ENCODE measurements at places on chromosomes 12 and 14.

DNA sequence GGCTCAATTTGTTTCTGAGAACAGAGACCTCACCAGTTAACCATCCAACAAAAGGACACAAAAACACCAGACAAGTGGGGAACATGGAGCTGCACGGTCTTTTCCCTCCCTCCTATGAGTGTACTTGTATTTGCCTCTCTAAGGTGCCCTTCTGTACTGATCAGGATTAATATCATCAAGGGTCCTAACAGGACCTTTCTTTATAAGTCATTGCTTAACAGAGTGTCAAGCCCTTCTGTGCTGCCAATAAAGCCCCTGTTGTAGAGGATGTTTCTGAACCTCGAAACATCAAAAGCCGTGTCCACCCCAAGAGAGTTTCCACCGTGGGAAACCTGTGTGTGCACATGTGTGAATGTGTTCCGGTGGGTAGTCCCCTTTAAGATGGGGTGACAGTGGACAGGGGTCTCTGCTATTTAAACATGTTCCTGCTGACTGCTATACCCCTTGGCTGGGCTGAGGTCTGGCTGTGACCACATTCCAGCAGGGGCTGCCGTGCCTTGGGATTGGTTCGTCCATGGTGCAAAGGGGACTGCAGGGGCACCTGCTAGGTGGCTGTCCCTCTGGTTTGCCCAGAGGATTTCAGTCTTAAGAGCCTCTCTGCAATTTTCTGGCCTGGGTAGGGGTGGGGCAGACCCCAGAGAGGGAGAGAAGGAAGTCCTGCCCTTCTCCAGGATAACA lies 6.0 kb downstream of the ESRRB start:
- no peak for DNase-seq

- DNase-seq: no peak
These were observed 97.2 kb upstream of the KRAS start for GRCh38 chr12:25347716-25348592.

GRCh38 chr14:100359881-100360280 lies 36.7 kb downstream of the SLC25A47 start:
- DNase-seq: no peak

DNA sequence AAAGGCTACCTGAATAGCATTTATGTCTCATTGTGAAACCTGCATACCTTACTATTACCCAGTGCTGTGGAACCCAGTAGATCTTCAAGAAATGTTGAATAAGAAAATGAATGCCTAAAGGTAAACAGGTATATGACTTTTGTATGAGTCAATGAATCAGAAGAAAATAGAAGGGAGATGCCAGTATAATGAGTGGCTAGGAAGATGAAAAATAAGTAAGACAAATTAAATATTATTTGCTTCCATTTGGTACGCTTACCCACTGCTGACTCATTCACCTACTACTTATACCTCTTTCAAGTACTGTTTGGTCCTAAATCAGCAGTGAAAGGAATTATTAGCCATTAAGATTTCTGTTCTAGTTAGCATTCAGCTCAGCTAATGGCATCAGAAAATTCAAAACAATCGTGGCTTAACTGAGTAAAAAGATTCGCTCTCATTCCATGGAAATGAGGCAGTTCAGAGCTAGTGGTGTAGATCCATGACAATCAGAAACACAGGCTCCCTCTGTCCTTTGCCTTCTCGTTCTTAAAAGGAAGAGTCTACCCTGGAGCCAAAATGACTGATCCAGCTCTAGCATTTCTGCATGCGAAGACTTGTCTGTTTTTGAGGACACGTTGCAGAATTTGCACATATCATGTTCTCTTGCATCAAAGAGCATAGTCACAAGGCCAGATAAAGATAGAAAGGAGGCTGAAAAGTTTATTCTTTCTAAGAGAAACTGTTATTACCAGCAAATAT lies 705.8 kb upstream of the USP15 start:
- no peak for DNase-seq

GRCh38 chr14:52272375-52272774 lies 4.9 kb downstream of the PTGDR start:
- DNase-seq: no peak

DNA sequence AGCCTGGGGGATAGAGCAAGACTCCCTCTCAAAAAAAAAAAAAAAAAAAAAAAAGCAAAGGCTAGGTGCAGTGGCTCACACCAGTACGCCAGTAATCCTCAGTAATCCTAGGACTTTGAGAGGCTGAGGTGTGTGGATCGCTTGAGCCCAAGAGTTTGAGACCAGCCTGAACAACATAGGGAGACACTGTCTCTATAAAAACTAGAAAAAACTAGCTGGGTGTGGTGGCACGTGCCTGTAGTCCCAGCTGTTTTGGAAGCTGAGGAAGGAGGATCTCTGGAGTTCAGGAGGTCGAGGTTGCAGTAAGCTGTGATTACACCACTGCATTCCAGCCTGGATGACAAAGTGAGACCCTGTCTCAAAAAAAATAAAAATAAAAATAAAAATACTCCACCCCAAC lies 8.9 kb upstream of the RBM25 start:
- no peak for DNase-seq

DNA sequence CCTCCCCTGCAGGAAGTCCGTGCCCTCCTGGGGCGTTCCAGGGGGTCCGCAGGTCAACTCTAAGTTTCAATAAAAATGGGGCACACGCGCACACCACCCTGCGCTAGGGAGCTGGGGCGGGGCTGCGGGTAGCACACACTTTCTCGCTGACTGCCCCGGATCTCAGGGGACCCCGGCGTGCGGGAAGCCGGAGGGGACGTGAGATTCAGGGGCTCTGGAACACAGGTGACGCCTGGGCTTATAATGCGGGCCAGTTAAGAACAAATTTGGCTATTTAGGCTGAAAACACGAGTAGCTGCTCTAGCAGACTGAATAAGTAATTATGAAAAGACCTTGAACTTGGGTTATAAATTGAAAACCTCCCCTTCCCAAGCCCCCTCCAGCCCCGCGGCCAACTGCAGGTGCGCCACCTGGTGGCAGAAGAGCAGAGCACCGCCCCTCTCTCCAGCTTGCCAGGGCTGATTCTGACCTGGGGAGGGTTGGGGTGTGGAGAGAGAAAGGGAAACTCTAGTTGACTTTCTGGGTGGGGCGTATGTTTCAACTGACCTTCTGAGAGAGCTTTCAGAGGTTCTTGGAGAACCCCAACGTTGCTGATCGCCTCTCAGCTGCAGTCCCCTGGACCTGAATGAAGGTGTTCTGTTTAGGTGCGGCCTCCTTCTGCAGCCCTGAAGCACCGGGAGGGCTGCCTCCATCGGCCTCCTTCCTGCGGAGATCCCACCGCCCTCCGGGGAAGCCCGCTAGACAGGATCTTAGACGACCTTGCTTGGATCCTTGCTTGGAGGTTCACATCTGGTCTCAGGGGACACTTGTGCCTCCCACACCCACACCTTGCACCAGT lies 118.4 kb upstream of the EVL start:
- DNase-seq: peak; percentile 27

GRCh38 chr12:98352218-98352811 lies 163.1 kb upstream of the TMPO start:
- no peak for DNase-seq

GRCh38 chr12:11838403-11838802 lies 188.9 kb downstream of the ETV6 start:
- no peak for DNase-seq

DNA sequence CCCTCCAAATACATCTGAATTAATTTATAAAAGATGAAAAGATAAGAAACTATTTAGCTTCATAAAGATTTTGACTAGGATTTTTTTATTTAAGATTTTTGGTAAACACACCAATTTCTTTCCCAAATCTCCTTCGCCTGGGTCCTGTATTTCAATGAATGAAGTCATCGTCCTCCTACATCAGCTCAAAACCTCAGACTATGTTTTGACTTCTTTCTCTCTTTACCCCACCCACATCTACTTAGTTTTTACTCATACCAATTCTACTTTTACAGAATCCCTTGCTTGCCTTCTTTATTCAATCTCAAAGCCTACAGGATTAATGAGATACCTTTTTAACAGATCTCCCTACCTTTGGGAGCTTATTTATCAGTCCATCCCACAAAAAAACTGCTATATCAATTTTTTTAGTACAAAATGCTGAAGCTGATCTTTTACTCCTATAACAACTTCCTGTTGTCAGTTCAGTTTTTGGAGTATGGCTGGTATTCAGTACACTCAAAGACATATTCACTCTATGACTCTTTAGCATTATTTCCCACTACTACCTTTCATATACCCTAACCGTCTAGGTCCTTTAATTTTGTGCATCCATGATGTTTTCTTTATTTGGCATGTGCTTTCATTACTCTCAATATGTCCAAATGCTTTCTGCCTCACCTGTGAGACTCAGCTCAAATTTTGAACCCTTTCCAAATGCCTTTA lies 18.7 kb upstream of the CCDC91 start:
- DNase-seq: no peak

DNA sequence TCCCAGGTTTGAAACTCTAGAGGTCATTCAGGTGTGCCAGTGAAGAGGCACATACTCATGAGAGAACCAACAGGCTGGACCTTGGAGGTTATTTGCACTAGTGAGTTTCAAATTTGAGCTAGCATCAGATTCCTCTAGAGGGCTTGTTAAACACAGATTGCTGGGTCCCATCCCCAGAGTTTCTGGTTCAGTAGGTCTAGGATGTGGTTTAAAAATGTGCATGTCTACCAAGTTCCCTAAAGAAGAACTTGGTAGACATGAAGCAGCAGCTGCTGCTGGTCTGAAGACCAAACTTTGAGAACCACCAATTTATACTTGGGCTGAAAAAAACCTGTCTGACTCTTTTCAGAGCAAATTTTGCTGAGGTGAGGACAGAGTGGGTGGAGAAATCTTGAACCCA lies 61.7 kb downstream of the SUSD6 start:
- DNase-seq: no peak

DNA sequence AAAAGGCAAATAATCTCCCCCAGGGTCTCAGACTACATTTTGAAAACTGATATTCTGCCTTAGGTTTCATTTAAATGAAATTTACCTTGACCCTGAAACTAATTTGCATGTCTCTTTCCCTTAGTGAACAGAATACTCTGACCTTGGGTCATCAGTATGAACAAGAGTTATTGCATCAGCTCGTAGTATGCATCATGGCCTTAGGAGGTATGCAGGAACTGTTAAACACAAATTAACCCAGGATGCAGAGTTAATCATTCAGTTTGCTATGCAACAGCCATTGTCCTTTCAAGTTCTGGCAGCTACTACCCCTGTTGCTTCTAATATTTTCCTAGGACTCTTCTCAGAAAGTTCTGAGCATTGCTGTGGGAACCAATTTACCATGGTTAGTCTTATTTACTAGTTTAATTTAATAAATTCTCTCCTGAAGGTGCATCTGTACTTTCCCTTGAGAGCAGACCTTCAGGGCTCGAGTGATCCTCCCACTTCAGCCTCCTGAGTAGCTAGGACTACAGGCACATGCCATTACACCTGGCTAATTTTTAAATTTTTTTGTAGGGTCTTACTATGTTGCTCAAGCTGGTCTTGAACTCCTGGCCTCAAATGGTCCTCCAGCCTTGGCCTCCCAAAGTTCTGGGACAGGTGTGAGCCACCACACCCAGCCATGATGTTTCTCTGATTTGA lies 126.7 kb downstream of the TTC6 start:
- DNase-seq: no peak

DNA sequence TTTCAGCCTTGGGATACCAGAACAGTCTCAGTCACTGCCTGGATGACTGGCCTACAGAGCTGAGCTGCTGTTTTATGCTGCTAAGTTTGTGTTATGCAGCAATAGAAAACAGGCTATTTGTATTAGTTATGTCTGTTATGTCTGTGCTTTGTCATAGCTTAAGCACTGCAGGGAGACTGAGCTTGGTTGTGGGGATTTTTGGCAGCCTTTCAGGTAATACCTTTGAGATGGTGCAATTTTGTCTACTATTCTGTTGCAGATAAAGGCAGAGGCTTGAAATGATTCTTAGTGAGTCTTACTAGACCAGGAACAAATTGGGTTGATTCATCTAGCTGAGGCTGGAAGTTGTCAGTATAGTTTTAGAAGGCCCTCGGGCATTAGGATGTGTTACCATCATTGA lies 201.3 kb upstream of the RBM19 start:
- DNase-seq: no peak

GRCh38 chr12:74535536-74535935 lies 2.1 kb upstream of the ATXN7L3B start:
- DNase-seq: no peak

- DNase-seq: no peak
These were observed 26.2 kb upstream of the ALX1 start for GRCh38 chr12:85253853-85254252.

GRCh38 chr12:1946296-1946695 lies 27.8 kb upstream of the CACNA2D4 start:
- no peak for DNase-seq

GRCh38 chr12:57541717-57542116 lies 5.3 kb downstream of the DCTN2 start:
- no peak for DNase-seq

DNA sequence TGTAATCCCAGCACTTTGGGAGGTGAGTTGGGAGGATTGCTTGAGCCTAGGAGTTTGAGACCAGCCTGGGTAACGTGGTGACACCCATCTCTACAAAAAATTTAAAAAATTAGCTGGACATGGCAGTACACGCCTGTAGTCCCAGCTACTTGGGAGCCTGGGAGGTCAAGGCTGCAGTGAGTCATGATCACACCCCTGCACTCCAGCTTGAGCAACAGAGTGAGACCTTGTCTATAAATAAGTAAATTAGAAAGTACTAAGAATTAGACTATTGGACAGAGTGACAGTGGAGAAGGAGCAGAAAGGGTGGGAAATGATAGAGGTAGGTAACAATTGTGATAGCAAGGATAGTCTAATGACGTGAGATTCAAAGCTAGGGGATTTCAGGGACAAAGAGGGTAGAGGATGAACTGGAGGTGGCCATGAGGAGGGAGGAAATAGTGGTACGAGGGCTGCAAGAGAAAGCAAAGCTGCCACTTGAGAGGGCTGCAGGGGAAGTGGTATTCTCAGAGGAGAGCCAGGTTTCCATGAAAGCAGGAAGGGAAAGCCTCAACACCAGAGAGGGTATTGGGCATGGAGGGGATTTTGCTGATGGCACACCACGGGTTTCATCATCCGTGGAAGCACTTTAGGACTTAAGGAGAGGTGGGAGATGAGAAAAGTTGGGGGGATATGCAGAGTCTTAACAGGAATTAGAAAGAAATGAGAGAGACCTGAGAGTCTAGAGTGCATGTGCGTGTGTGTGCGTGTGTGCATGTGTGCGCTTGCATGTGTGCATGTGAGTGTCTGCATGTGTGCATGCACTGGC lies 85.6 kb downstream of the SYNE2 start:
- DNase-seq: no peak

DNA sequence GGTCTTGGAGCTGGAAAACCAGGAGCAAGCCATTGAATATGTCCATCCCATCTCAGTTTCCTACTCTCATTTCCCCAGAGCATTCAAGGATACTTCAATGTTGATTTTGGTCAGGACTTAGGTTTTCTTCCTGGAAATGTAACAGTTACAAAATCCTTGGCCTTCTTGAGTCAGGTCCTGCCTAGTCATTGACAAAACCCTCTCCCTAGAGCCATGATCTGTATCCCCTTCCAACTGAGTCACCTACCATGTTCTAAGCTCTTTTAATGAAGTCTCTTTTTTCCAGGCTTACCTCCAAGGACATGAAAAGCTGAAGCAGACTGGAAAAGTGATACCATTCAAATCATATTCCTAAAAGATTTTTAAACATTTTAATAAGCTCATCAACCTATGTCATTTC lies 549.2 kb downstream of the GALC start:
- no peak for DNase-seq

GRCh38 chr12:120136093-120136770 lies 19.7 kb upstream of the RAB35 start:
- no peak for DNase-seq

All from DMS79 treated with DMSO at 0.1 percent for 48 hours (cell line).